ENCODE measurements at places on chromosomes 5 and 9.

- no peak for DNase-seq
Measured at GRCh38 chr9:88013035-88013434, 38.7 kb upstream of the CDK20 start.

GRCh38 chr9:95815133-95815532, 60.4 kb upstream of the ERCC6L2 start:
- DNase-seq = no peak

DNA sequence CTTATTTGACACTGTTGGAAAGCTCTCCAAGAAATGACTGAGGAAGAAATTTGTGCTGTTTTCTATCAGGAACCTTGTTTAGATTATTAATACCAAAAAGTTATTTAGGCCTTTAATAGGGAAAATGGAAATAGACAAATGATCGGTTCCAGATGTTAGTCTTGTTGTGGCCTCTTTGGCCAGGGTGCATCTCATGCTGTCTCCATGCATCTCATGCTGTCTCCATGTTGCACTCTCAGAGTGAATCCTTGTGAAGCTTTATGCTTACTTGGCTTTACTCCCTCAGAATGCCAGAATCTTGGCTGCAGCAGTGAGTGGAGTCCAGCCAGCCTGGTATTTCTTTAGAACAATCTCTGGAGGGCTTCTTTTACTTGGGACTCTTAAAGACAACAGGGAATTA, 185.5 kb downstream of the ARHGAP26 start:
- DNase-seq = no peak

GRCh38 chr5:6832994-6833393, 119.8 kb downstream of the TENT4A start:
- DNase-seq = no peak

GRCh38 chr5:92674321-92674720, 906.7 kb downstream of the NR2F1-AS1 start:
- no peak for DNase-seq

- DNase-seq = no peak
Measured at GRCh38 chr5:123176938-123177275, 87.9 kb downstream of the PRDM6 start.

DNA sequence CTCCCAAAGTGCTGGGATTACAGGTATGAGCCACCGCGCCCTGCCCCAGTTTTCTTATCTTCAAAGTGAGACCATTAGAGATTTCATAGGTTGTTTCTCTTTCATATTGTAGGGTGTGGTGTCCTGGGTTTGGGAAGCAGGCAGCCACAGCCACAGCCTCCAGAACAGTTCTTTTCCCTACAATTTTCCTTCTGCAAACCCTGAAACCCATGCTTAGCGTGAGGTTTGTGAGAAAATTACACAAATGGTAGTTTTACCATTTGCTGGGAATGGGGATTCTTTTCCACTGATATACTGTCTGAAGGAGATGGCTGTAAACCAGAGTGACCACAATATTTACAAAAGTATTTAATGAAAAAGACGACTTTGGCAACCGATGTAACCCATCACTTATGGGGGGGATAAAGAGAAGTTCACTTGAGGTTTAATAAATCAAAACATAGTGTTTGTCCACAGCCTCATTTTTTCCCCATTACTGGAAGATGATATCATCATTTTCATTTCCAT, 26.7 kb upstream of the ECM2 start:
- DNase-seq = no peak

- no peak for DNase-seq
Measured at GRCh38 chr9:131580358-131580757, 35.0 kb downstream of the PRRT1B start.

DNA sequence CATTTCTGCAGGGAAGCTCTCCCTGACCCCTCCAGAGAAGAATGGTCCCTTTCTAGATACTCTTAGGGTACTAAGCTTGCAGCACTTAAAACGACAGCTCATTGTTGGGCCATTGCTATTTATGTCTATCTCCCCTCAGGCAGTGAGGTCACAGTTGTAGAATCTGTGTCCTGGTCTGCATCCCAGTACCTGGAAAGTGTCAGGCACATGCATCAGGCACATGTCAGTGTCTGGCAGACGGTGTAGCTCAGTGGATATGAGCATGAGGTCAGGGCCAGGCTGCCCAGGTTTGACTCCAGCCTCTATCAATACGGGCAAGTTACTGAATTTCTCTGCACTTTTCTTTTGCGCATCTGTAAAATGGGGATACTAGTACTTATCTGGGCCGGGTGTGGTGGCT, 22.2 kb upstream of the EEIG1 start:
- DNase-seq = no peak

DNA sequence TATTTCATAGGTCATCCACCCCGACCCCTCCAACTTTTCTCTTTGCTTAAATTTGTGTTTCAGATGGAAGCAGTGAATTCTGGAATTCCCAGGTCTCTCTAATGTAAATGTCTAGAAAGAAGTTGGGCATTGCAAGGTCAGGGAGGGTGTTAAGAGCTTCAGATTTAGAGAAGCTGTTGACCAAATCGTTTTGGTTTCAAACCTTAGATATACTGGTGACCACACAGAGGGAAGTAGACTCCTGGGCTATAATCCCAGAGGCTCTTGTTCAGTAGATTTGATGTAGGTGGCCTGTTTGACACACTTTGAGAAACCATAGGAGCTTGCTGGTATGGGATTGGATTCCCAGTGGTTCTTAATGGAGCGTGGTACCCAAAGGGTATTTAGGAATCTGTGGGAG, 137.3 kb upstream of the KLF9 start:
- DNase-seq = no peak

DNA sequence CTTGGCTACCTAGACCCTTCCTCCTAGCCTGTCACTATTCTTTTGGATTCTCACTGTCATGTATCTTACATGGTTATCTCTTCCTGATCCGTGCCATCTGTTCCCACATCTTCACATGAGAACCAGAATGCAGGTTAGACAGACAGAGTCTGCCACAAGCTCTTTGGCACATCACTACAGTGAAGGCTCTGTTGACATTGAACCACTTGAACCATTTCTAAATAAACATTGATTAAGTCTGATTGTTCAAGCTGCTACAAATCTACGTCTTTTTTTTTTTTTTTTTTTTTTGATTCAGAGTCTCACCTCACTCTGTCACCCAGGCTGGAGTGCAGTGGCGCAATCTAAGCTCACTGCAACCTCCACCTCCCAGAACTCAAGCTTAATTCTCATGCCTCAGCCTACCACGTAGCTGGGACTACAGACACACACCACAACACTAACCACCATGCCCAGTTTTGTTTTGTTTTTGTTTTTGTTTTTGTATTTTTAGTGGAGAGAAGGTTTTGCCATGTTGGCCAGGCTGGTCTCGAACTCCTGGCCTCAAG, 85.1 kb upstream of the LRRTM2 start:
- DNase-seq = no peak

- DNase-seq = no peak
Measured at GRCh38 chr9:133990366-133991213, 1.5 kb downstream of the VAV2 start.

Measured in AML-193 (cell line).